ENCODE measurements at places on chromosomes 1 and 21.

- no peak for DNase-seq
These were observed 1.3 kb downstream of the PLA2G2A start for GRCh38 chr1:19978143-19978542.

- DNase-seq = no peak
These were observed 3.7 kb upstream of the KIAA1614 start for GRCh38 chr1:180909005-180909414.

DNA sequence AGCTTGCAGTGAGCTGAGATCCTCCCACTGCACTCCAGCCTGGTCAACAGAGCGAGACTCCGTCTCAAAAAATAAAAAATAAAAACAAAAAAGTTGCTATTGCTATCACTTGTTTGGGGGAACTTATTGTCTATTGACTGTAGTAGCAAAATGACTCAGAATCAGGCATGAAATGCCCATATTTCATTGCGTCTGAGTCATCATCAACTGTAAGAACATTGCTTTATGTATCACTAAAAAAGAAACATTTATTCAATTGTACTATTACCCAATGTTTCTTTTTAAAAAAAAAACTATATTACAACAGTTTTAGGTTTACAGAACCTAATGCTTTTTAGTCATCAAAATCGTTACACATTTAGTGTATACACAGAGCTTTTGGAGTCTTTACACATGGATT lies 91.0 kb upstream of the FMN2 start:
- DNase-seq = no peak

- no peak for DNase-seq
These were observed 19.9 kb upstream of the SERPINC1 start for GRCh38 chr1:173937062-173937461.

- no peak for DNase-seq
These were observed 2.6 kb downstream of the KCNAB2 start for GRCh38 chr1:6048179-6048867.

GRCh38 chr21:26819740-26820324 lies 25.4 kb downstream of the ADAMTS1 start:
- DNase-seq = no peak

- DNase-seq = peak; percentile 84
These were observed 17.4 kb upstream of the KCNAB2 start for GRCh38 chr1:6028042-6028850.

DNA sequence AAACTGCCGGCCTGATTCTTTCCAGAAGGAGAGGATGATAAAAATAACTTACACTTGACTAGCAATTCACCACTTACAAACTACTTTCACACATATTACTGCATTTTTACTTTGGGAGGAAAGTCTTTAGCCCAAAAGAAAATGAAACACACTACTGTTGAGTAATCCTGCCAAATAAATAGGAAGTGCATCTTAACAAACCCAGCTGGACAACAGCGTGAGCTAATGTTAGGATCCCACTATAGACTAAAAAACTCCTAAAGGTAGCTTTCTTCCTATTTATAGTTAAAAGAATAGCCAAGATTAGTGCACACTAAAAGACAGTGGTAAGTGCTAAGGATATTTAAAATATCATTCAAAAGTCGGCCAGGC lies 83.8 kb downstream of the HSF2BP start:
- DNase-seq = no peak

- DNase-seq = no peak
These were observed 83.4 kb downstream of the ATF6 start for GRCh38 chr1:161849518-161849917.

- DNase-seq = no peak
These were observed 31.4 kb downstream of the PLPP3 start for GRCh38 chr1:56547977-56548376.

GRCh38 chr1:9792156-9793042 lies 31.4 kb downstream of the CLSTN1 start:
- no peak for DNase-seq

DNA sequence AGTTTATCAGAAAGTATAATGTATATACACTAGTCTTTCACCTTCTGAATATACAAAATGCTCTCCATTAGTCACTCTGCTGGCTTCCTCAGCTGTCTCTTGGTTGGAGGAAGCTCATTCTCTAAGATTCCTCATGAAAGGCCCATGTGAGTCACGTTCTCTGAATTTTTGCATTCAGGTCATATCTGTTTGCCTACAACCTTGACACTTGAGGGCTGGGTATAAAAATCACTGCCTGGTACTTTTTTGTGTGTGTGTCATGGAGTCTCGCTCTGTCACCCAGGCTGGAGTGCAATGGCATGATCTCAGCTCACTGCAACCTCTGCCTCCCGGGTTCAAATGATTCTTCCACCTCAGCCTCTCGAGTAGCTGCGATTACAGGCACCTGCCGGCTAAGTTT lies 2.8 kb upstream of the GALNT2 start:
- no peak for DNase-seq

GRCh38 chr1:209786146-209786545 lies 1.8 kb upstream of the C1orf74 start:
- DNase-seq = peak; percentile 90

DNA sequence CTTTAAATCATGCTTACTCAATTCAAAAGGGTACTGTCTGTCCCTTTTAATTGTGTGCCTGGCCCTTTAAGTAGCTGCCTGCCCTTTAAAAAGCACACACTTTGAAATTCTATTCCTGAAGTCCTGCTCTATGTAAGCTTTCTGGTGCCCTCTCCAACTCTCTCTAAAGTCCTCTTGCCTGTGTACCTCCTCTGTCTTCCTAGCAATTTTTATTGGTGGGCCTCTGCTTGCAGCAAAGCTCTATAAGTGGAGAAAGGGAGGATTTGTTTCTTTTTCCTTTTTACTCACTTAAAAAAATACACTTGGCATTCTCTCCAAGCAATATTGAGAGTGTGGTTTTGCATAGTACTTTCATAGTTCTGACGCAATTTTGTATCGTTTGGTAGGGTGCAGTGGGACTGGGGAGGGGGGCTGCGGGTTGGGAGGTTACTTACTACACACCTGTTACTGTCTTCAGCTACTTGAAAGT lies 135.4 kb downstream of the LMO4 start:
- DNase-seq = no peak

DNA sequence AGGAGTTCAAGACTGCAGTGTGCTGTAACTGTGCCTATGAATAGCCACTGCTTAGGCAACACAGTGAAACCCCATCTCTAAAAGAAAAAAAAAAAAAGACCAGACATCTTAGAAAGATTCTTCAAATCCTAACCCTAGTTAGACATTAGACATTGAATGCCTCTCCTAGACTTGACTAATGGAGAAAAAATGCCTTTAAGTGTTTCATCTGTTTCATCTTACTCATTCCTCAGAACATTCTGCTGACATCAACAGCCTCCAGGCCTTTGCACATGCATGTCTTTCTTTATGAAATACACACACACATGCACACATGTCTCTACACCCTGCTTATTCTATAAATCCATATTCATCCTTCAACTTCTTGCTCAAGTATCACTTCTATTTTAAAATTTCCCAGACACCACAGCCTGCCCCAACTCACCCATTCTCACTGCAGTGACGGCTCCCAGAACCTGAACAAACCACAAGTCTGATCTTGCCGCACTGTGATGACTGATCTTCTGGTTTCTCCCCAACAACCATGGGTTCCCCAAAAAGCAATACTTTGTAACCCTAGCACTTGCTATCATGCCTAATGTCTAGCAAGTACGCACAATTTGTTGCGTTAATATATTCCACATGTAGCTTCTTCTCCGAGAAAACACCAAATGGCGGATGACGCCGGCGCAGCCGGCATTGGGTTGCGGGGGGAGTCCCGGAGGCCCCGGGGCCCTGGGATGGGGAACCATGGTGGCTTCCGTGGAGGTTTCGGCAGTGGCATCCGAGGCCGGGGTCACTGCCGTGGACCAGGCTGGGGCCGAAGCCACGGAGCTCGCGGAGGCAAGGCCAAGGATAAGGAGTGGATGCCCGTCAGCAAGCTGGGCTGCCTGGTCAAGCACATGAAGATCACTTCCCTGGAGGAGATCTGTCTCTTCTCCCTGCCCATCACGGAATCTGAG lies 37.4 kb downstream of the LRRC52 start:
- DNase-seq = no peak

- DNase-seq = no peak
These were observed 42.5 kb upstream of the ECE1 start for GRCh38 chr1:21332554-21333311.

DNA sequence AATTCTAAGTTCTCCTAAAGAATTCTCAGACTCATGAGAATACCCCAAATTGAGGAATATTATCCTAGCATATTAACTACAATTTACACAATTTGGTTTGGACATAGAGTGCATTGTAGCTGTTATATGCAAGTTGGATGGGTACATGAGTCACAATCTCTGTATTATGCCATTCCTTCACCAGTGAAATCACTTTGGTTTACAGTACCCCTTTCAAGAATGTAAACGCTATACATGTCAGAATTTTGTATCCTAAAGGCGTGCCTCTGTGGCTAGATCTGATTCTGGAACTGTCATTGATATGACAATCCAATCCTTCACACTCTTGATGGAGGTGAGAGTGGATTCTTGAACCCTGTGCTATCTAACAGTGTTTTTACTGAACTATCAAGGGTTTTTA lies 6.7 kb upstream of the IL10RB start:
- DNase-seq = no peak

DNA sequence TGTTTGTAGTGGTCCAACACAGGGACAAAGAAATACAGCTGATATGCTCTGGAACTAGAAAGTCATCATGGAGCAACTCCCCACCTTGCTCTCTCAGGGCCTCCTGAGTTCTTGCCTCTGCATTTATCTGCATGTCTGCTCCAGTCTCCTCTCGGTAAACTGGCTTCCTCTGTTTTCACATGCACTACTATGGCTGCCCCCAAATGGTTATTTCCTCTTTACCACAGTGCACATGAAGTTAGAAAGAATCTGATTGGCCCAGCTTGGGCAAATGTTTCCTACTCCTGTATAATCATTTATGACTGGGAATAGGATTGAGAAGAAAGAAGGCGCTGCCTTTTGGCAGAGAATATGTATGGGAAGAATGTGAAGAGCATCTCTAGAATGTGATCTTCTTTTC lies 16.5 kb upstream of the PSMB2 start:
- peak; percentile 31 for DNase-seq

- DNase-seq = no peak
These were observed 13.1 kb upstream of the BCL9 start for GRCh38 chr1:147527941-147528936.

DNA sequence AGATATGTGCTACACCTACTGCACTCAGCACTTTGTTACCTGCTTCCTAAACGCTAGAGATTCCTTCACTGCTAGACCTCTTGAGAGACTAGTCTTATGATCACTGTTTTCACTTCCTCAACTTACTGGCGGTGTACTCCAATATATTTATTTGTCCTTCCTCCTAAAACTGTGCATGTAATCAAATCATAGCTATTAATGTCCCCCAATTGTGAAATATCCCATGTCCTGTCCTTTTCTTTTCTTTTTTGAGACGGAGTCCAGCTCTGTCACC lies 3.4 kb downstream of the SOAT1 start:
- DNase-seq = no peak

- DNase-seq = no peak
These were observed 33.1 kb downstream of the WDR4 start for GRCh38 chr21:42846221-42846620.

DNA sequence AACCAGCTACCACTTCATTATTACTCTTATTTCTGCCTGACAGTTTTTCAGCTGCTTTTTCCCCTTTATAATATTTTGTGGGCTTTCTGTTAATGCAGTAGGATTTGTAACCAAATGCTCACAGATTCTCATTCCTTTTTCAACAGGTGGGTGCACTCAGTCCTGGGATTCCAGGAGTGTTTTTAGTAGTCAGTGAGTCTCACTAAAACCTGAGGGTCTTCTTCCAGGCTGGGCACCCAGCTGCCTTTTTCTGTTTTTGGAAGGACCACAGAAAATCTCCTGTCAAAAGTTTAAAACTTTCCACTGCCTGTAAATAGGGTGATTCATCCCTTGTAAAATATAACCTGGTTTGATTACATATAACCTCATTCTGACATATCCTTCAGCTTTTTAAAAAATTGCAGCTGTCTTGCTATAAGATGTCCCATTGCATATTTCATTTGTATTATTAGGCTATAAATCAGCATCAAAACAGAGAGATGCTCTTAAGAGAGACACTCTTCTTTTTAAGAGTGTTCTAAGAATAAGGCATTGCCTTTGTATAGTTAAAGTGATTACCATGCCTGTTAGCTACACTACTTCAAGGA lies 16.8 kb upstream of the CEP350 start:
- DNase-seq = no peak

DNA sequence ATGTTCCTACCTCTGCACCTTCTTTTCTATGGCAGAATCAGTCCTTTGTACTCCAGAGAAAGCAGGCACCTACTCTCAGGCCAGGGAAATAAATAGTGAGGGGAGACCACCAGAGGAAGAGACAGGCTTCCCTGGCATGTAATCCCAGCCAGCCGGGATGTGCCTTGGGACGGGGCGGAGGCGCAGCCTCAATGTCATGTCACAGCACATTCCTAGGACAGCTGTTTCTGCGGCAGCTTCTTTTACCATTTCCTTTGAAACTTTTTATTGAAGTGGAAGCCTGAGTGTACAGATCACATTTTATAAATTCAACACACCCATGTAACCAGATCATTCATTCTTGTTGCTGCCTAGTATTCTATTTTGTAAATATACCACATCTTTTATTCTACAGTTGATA lies 67.9 kb upstream of the ZNF326 start:
- no peak for DNase-seq

- DNase-seq = no peak
These were observed 185.6 kb downstream of the ZBTB18 start for GRCh38 chr1:244236721-244237120.

- no peak for DNase-seq
These were observed 175.9 kb upstream of the KCND3 start for GRCh38 chr1:112165375-112165774.

DNA sequence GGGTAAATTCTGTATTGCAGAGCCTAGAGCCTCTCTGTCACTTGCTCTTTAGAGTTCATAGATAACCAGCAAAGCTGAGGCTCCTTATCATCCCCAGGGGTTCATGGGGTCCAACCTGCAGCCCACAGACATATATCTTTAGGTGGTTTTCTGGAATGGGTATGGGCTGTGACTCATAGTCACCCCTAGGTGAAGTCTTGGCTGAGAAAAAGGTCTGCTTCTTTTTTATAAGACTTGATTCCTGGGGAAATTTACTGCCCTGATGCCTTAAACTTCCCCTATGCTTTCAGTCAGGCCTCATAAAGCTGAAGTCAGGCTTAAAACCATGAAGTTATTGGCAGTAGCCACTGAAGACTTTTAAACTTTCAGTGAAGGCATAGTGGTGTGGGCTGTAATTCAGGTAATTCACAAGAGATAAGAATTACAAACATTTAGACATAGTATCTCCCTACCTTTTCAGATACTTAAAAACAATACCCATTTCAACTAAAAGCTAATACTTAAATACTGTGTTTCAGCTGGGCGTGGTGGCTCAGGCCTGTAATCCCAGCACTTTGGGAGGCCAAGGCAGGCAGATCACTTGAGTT lies 46.8 kb downstream of the MACO1 start:
- peak; percentile 75 for DNase-seq

GRCh38 chr1:225866061-225866837 lies 15.9 kb downstream of the TMEM63A start:
- DNase-seq = peak; percentile 79

- no peak for DNase-seq
These were observed 24.6 kb downstream of the B3GALT5 start for GRCh38 chr21:39637197-39637970.
